NCI-H1417 treated with DMSO at 0.1 percent for 48 hours (cell line): ENCODE measurements at places on chromosomes 6 and 20.

DNA sequence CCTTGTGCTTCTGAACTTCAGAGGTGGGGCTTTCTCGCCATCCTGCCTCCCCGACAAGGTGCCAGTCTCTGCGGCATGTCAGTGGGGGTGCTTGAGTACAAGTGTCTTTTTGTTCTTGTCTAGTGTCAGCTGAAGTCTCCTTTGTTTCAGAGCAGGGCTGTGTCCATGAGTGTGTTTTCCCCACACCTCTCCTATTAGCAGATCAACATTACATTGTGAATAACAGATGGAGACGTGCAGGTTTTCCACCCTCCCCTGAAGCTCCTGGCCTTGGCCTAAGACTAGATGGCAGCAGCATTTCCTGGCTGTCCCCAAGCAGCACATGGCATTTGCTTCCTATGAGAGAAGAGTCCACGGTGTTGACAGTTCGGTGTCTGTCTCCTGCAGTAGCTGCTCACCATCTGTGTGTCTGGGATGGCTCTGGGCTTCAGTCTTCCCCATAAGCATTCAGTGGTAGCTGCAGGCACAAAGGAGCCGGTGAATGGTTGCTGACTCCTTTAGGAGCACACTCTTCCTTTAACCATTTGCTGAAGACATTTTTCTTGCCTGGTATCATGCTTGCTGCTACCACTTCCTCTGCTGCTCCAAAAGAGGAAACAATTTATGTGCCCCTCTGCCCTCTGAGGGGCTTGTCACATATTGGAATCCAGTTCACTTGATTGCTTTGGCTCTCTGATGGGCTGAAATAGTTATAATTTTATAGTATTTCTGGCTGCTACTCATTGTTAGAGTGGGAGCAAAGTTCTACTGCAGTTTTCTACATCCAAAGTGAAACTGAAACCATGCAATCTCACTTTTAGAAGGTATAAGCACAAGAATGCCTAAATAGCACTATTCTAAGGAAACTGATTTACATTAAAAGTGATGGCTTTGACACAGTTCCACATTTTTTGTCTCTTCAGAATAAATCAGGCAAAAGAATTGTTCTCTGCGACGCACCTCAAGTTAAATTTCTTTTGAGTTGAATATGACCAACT lies 913.0 kb downstream of the C6orf118 start:
- no peak for DNase-seq

GRCh38 chr20:36334281-36335205 lies 28.4 kb downstream of the DLGAP4 start:
- DNase-seq: no peak

- DNase-seq: no peak
These were observed 145.0 kb downstream of the LRRC1 start for GRCh38 chr6:53939830-53940229.

GRCh38 chr6:37092923-37093727 lies 76.8 kb upstream of the PIM1 start:
- DNase-seq: no peak

GRCh38 chr6:124994648-124995047 lies 32.4 kb downstream of the RNF217 start:
- no peak for DNase-seq

- DNase-seq: no peak
These were observed 4.6 kb downstream of the SLC29A1 start for GRCh38 chr6:44228031-44228430.

DNA sequence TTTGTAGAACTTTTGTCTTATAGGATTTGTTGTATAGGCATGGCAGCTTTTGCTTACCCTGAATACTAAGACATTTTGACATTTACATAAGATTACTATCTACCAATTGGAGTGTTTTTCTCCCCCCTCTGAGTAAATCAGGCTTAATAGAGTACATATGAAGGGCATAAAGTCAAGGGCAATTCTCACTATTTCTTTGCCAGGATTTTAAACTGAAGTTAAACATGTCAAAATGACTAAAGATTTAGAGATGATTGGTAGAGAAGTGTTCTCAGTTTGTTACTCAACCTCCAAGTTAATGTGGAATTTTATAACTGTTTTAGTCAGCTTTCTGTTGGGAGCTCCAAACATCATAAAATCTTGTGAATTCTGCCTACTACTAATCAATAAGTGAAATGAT lies 157.8 kb downstream of the CDKAL1 start:
- no peak for DNase-seq

DNA sequence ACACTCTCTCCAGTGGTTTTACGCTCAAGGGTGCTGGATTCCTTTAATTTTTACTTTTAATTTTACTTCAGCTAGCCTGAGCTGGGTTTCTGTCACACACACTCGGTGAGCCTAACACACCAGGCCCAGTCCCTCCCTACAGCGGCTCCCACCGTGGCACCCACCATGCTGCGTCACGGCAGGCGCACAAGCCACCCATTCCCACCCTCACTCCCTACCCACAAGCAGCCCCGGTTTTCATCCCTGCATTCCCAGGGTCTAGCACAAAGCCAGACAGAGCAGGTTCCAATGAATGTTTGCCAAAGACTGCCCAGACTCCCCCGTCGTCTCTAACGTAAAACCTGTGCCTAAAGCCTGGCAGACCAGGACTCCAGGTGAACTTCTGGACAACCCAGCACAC lies 50.3 kb downstream of the MYH7B start:
- DNase-seq: no peak

DNA sequence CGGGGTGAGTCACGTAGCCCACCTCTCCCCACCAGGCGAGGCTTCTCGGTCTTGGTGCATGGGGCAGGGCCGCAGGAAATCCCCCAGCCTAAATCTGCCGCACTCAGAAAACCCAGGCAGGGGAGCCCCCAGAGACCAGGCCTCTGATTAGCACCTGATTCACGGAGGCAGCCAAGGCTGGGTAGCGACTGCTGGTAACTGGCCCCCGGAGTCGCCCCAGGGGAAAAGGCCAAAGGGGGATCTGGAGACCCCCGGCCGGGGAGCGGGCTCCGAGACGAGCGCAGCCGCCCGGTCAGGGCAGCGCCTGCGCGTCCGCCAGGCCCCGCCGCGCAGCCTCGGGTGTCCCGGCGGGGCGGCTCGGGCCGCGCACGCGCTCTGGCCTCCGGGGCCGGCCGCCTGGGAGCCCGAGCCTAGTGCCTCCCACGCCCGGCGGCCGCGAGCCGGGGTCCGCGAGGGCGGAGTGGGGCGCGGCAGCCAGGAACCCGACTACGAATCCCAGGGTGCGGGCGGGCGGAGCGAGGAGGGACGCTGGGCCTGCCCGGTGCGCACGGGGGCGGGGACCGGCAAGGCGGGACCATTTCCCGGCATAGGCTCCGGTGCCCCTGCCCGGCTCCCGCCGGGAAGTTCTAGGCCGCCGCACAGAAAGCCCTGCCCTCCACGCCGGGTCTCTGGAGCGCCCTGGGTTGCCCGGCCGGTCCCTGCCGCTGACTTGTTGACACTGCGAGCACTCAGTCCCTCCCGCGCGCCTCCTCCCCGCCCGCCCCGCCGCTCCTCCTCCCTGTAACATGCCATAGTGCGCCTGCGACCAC lies at the start of gene DUSP22:
TSS of gene DUSP22 (plus strand) at position 791 of the 809 bp plus-strand sequence. CDS start 53 bp downstream, outside the sequence.
- DNase-seq: no peak

GRCh38 chr6:38640216-38640909 lies 634 bp upstream of the BTBD9 start:
- no peak for DNase-seq

GRCh38 chr20:46938434-46938833 lies 43.8 kb downstream of the EYA2 start:
- no peak for DNase-seq

GRCh38 chr6:141866731-141867497 lies 265.8 kb upstream of the GJE1 start:
- no peak for DNase-seq

DNA sequence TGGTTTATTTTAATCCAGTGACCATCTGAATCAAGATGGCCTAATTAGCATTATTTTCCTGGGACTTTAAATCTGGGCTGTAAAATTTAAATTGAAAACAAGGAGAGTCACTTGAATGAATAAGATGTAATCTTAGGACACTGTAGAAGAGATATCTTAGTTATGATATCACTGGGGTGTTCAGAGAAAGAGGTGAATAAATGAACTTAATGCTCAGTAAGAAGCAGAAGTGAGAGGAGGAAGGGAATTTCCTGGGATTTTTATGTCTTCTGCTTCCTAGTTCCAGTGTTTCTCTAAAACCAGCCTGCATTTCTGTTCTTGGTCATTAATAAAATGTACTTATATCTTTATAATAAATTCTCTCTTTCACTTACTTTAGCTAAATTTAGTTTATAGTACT lies 136.8 kb upstream of the PTPRK start:
- no peak for DNase-seq

- no peak for DNase-seq
These were observed 30.4 kb downstream of the ADRM1 start for GRCh38 chr20:62332989-62333819.

- DNase-seq: no peak
These were observed 9.2 kb upstream of the BPIFB6 start for GRCh38 chr20:33022289-33022688.

DNA sequence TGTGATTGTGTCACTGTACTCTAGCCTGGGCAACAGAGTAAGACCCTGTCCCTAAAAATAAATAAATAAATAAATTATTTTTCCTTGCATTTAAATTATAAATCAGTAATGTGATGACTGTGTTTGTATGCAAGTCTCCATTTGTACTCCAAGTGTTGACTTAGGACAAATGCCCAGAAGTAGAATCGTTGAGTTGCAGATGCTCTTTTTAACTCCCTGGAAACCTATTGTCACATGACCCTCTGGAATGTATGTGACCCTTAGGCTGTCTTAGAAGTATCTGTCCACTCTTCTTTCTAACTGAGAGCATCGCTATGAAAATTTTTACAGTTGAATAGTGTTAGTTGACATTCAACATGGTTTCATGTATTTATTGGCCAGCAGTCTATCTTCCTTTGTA lies 18.8 kb downstream of the OR2A4 start:
- no peak for DNase-seq

GRCh38 chr6:9025228-9025627 lies 589.9 kb upstream of the SLC35B3 start:
- DNase-seq: no peak
